ENCODE measurements at places on chromosomes 7 and 10.

- peaks cover 13% of the 10 kb centered on the region for H3K36me3 ChIP-seq
- DNase-seq = no peak
- no peak overlapping the region for H3K4me3 ChIP-seq
- H3K27me3 ChIP-seq = no peaks in the 10 kb centered on the region
Observed at GRCh38 chr10:110836706-110837105, 35.0 kb upstream of the PDCD4 start.

DNA sequence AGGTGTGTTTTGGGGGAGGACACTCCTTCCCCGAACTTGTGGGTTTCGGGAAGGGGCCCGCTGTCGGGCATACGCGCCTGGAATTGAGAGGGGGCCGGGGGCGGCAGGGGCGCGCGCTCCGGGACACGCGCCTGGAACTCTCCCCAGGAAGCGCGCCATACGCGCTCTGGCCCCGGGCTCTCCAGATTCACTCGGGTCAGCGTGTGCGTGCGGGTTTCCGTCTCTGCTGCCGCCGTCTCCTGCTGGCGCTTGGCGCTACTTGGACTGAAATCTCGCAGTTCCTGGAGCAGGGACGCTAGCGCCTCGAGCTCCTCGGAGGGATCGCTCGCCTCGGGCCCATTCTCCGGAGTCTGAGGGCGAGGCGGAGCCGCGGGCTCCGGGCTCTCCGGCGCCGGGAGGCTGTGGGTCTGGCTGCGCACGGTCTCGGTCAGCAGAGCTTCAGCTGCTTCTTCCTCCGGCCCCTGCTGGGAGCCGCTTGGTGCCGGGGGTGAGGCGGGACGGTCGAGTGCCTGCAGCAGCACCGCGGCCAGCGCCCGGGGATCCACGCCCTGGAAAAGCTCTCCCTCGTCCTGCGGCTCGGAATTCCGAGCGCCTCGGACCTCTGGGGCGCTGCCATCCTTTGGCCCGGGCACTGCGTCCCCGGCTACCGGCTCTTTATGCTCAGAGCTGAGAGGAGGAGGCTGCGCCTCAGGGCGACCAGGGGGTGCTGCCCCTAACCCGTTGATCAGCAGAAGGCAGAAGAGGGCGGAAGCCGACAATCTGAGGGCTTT, 1.1 kb downstream of the VGF start:
- H3K4me1 ChIP-seq = peaks cover 41% of the 10 kb centered on the region
- H3K36me3 ChIP-seq = peaks cover 12% of the 10 kb centered on the region
- H3K27ac ChIP-seq = no peak overlapping the region
- peaks cover 93% of the 10 kb centered on the region for H3K27me3 ChIP-seq
- DNase-seq = no peak
- H3K4me3 ChIP-seq = peak overlapping the region; percentile 55

GRCh38 chr7:79376299-79377025, 77.0 kb downstream of the MAGI2 start:
- DNase-seq = no peak
- H3K36me3 ChIP-seq = no peaks in the 10 kb centered on the region
- no peaks in the 10 kb centered on the region for H3K27me3 ChIP-seq
- no peaks in the 10 kb centered on the region for H3K4me1 ChIP-seq
- no peak overlapping the region for H3K27ac ChIP-seq

GRCh38 chr10:77820349-77820748, 106.2 kb downstream of the DLG5 start:
- H3K27ac ChIP-seq = no peak overlapping the region
- no peaks in the 10 kb centered on the region for H3K27me3 ChIP-seq
- DNase-seq = no peak
- no peaks in the 10 kb centered on the region for H3K4me1 ChIP-seq
- no peak overlapping the region for H3K4me3 ChIP-seq

DNA sequence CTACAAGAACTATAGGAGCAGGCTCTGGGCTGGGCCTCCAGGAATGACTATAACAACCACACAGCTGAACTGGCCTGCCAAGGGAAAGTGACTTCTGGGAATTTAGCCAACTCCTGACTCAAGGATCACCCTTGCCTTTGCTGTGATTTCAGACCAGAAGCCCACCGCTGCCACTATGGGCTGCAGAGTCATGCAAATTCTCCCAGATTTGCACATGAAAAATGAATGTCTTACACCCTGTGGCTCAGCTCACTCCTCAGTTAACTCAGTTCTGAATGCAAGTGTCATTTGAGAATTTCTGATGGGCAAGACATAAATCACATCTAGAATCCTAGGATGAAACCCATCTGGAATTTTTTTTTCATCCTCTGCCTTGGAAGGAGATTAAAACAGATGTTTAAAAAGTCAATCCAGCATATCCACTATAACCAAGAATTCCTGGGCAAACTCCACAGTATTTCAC, 186.5 kb upstream of the BET1 start:
- no peak overlapping the region for H3K27ac ChIP-seq
- H3K4me1 ChIP-seq = peaks cover 6% of the 10 kb centered on the region
- H3K36me3 ChIP-seq = no peaks in the 10 kb centered on the region
- H3K4me3 ChIP-seq = no peak overlapping the region
- no peak for DNase-seq
- no peaks in the 10 kb centered on the region for H3K27me3 ChIP-seq

Data from left ventricle myocardium inferior (tissue), 1 donor.